ENCODE measurements at places on chromosomes 1 and 21.

DNA sequence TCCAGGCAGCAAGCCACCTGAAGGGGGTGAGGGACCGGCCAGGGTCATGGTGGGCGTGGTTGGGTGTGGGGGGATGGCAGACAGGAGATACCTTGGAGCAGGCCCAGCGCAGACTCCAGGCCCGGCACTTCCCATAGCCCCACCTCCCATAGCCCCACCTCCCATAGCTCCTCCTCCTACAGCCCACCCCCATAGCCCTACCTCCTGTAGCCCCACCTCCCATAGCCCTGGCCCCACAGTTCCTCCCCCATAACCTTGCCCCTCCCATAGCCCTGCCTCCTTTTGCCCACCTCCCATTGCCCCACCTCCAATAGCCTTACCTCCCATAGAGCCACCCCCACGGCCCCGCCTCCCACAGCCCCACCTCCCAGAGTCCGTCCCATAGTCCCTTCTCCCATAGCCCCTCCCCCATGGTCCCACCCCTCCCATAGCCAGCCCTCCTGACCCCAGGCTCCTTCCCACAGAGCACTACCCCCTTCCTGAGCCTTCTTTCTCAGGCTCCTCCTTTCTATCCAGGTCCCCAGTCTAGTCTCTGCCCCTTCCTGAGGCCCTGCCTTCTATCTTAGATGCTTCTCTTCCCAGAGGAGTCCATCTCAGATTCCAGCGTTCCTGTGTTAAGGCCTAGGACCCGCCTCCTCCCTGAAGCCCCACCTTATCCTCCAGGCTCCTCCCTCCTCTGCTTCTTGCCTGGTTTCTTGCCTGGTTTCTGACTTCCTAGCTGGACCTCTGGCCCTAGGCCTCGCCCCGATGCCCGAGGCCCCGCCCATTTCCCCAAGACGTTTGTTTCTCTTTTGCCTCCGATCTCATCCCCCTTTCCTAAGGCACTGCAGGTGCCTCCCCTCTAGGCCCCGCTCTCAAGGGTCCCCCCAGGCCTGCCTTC is 46.8 kb downstream of the PTPRU start:
- DNase-seq, result no peak

DNA sequence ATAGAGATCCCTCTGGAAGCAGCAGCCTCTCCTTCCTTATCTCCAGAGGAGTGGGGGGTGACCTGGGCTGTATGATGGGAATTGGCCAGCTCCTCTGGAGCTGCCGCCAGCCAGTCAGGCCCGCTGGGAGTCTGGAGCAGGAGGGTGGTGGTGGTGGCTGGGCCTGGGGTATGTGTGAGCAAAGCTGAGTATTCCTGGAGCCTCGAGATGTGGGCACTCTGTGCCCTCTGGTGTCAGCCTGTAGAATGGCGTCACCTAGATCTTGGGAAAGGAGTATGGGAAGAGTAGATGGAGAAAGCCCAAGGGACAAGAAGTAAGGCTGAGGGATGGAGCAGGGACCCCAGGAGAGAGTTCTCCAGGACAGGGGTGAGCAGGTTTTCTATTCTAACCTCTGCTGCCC is 16.0 kb downstream of the VANGL2 start:
- no peak for DNase-seq

DNA sequence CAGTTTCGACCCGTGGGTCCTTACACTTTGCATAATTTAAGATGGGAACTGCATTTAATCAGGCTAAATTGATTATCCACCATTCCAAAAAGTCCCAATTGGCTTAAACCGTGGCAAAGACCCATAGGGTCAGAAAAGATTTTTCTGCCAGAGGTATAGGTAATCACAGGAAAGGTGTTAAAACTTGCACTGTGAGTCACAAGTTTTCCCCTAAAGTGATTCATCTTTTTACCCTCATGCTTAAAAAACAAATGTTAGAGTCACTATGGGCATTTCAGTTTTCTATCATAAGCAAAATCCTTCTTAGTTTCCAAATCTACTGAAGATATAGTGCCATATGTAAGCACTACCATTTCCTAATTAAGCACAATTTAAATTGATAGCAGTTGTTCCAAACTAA is 1079.8 kb downstream of the ADGRL2 start:
- no peak for DNase-seq

DNA sequence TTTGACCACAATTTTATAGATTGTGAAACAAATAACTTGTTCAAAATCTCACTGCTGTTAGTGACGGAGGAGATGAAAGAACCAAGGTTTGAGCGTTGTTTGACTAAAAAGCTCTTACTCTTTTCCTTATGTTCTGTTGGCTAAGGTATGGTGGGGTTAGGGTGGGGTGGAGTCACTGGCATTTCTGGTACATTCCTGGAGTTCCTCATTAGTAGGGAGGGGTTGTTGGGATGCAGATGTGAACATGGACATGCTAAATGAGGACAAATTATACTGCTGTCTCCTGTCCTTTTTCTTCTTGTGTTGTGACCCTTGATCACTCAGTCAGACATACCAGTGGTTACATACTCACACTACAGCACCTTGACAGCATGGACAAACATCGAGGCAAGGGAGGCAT is 26.2 kb upstream of the CD1D start:
- DNase-seq, result no peak

DNA sequence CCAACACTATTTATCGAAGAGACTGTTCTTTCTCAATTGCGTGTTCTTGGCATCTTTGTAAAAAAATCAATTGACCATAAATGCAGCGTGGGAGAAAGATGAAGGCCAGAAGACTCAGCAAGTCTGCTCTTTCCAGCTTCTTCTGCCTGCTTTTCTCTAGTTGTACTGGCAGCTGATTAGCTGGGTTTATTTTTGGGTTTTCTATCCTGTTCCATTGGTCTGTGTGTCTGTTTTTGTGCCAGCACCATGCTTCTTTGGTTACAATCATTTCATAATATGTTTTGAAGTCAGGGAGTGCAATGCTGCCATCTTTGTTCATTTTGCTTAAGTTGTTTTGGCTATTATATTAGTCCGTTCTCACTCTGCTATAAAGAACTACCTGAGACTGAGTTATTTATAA is 201.8 kb upstream of the B3GALT2 start:
- DNase-seq, result no peak

DNA sequence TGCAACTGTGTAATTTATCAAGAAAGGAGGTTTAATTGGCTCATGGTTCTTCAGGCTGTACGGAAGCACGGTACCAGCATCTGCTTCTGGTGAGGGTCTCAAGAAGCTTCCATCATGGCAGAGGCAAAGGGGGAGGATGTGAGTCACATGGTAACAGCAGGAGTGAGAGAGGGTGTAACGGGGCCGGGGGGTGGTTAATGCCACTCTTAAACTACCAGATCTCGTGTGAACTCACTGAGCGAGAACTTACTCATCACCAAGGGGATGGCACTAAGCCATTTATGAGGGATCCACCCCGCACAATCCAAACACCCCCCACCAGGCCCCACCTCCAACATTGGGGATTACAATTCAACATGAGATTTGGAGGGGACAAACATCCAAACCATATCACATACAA is 21.0 kb upstream of the IFFO2 start:
- DNase-seq, result no peak

DNA sequence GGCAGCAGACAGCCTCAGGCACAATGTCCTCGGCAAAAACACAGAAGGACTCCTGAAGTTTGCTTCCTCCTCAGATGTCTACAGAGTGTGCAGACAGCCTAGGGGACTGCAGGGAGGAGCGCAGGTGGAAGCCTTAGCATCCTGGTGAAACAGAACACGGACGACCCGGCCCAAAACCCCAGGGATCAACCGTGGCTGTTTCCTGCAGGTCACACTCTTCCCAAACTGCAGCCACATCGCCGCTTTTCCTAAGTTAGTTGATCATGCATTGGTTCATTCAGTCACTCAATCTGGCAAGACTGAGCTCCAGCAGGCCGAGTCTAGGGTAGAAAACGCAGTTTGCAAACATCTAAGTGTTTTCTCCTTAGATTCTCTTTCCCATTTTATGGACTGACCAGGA is 33.4 kb downstream of the FHAD1 start:
- DNase-seq, result no peak

DNA sequence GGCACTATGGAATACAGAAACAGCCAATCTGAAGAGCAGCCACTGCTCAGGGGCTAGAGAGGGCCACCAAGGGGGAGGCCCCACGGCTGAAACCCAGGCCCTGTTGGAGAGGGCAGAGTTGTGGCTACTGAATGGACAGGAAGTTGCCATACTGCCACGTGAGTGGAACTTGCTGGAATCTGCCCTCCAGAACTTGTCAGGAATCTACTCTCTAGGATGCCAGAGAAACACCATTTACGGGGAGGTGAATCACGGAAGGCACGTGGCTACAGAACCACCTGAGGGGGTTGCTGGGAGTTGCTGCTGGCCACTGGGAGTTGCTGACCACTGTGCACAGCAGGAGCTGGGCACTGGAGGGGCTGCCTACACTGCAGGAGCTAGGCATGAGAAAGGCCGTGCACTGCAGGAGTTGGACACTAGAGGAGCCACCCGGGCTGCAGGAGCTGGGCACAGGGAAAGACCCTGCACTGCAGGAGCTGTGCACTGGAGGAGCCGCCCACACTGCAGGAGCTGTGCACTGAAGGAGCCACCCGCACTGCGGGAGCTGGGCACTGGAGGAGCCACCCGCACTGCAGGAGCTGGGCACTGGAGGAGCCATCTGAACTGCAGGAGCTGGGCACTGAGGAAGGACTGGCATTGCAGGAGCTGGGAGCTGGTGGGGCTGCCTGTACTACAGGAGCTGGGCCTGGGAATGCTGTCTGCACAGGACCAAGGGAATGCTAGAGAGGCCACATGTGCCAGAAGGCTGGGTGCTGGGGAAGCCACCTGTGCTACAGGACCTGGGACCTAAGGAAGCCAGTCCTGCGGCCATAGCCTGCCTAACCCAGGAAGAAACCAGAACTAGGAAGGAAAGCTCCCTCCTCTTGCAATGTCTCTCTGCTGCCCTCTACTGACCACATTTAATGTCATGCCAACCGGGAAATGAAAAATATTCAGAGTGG is 343.4 kb downstream of the MATN1 start:
- no peak for DNase-seq

DNA sequence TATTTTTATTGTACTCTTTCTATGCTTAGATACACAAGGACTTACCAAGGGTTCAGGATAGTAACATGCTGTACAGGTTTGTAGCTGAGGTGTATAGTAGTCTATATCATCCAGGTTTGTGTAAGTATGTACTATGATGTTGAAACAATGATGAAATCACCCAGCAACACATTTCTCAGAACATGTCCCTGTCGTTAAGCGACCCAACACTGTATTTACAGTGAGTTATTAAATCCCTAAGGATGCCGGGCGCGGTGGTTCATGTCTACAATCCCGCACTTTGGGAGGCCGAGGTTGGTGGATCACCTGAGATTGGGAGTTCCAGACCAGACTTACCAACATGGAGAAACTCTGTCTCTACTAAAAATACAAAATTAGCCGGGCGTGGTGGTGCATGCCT is 21.6 kb upstream of the RCOR3 start:
- no peak for DNase-seq

GRCh38 chr1:75426688-75427087 is 184.2 kb downstream of the SLC44A5 start:
- DNase-seq, result no peak

- DNase-seq, result no peak
Observed at GRCh38 chr1:168752171-168752832, 23.3 kb upstream of the DPT start.

- DNase-seq, result no peak
Observed at GRCh38 chr1:44705470-44705869, 25.5 kb downstream of the RNU5D-1 start.

GRCh38 chr21:18248171-18248570 is 3.5 kb downstream of the CHODL start:
- DNase-seq, result no peak

DNA sequence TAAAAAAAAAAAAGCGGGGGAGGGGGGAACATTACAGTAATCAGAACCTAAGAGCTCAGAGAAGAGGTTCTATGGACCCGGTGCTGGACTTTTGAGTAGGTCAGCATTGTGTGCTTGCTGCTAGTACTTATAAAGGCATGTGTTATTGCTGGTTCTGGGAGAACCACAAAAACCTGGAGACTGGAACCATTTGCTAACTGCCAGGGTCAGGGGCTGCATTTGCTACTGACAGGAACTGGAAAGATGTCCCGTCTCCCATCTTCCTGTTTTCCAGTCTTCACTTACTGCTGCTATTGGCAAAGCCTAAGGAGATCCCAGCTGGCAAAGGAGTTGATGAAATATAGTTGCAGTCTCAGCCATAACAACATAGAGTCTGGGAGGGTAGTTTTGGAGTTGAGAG is 4.3 kb downstream of the RNF2 start:
- DNase-seq, result no peak

- DNase-seq, result no peak
Observed at GRCh38 chr1:18077657-18078215, 29.9 kb upstream of the IGSF21 start.

- DNase-seq, result no peak
Observed at GRCh38 chr1:209593747-209594146, 10.2 kb downstream of the CAMK1G start.

DNA sequence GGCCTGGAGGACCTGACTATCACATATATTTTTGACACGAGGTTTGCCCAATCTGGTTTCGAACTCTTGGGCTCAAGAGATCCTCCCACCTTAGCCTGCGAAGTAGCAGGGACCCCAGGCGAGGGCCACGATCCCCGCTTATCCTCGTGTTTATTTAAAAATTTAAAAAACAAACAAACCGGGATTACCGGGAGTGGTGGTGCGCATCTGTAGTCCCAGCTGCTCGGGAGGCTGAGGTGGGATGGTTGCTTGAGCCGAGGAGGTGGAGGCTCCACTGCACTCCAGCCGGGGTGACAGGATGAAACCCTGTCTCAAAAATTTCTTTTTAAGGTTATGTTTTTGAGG is 452 bp upstream of the EXOSC10 start:
- DNase-seq, result no peak

DNA sequence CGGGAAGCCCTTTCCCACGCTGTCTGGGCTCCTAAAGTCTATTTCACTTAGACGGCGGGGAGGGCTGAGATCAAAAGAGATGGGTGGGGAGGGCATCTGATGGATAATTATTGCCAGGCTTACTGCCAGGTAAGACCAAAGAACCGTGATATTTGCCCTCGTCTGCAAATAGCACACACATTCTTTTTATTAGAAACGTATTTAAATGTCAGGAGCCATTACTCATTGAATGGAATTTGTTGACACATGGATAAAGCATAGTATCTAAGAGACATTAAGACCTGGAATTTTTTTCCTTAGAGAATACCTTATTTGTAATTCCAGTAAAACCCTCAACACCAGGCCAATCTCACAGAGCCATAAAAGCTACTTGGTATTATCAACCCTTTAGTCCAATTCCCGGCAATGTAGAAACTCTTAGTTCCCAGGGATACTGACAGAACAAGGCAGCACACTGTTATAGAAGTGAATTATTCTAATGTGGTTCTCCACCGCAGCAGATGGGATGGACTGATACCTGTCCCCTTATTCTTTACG is 10.6 kb downstream of the URB1 start:
- DNase-seq, result no peak

GRCh38 chr1:20949871-20950590 is 162.9 kb upstream of the HP1BP3 start:
- DNase-seq, result no peak

- no peak for DNase-seq
Observed at GRCh38 chr1:25703671-25704266, 87.2 kb downstream of the MAN1C1 start.

DNA sequence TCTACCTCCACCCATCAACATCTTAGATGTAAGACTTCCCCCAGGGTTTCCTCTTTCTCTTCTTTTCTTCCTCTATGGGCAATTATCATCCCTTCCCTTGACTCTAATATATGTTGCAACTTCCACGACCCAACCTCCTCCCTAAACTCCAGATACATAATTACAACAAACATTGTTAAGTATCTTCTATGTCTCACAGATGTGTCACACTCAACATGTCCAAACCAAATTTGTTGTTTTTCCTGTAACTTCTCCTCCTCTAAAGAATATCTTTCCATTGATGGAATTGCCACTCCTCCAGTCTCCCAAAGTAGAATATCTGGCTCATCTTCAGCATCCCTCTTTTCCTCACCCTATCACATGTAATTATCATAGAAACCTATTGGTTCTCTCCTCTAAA is 314.2 kb downstream of the RWDD3 start:
- DNase-seq, result no peak

All from activated naive CD4-positive, alpha-beta T cell (primary cell).